ENCODE measurements at places on chromosomes 7 and 10.

DNA sequence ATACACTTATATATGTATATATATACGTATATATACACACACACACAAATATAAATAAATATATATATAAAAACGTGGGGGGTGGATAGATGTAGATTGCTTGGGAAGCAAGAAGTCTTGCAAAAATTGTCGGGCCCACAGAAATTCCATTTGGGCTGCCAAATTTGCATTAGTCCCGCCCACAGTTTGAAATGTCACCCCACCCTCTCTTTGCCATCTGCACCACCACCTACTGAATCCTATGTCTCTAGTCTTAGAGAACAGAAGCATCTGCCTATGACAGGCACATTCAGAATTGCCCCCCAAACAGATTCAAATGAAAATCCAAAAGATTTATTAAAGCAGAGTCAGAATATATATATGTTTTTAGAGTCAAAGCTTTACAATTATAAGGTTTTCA is 25.6 kb upstream of the CACNA2D1 start:
- no peak for DNase-seq

DNA sequence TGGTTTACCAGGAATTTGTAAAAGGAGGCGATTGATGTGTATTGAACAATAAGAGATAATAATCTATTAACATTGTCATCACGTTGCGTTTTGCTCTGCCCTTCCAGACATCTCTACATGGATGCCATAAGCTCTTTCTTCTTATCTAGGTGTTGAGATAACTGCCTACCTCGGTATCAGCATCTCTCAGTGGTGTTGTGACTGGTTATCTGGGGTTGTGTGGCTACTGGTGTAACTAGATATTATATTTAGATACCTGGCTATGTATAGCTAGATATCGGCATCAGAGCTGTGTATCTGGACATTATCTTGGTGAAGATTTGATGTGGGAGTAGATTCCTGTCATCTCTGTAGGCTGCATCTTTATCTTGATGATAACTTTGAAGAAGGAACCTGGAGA is 17.2 kb downstream of the GATA3 start:
- DNase-seq: no peak

GRCh38 chr10:80412486-80412885 is 4.1 kb downstream of the PRXL2A start:
- DNase-seq: no peak

DNA sequence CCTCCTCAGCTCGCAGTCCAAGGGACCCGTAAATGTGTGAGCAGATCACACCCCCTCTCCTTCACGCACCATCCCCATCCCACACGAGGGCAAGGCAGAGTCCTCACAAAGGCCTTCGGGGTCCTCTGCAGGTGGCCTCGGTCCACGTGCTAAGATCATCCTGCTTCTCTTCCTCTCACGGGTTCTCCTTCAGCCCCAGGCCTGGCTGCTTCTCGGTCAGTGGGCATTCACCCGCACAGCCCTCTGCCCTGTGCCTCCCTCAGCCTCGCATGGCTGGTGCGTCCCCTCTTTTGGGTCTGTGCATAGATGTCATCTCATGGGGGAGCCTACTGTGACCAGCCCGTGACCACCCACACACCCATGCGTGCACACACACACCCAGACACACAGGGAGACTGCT is 17.3 kb upstream of the FOXL3 start:
- DNase-seq: no peak

GRCh38 chr10:31730776-31731175 is 197.9 kb downstream of the ARHGAP12 start:
- DNase-seq: no peak

DNA sequence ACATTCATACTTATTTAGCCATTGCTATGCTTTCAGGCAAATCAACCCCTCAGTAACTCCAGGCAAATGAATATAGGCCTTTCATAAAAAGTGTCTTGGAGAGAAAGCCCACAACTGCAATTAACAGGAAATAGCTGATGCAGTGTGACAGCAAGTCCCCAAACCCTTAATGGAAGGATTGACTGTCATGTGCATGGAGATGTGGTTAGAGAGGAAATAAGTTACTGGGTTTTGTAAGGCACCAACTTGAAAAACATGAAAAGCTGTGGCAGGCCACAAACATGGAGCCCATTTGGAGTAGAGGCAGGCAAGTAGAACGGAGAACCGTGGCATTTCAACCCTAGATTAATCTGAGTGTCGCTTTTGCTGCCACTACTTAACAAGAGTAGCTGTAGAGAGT is 549.4 kb upstream of the C7orf33 start:
- no peak for DNase-seq

GRCh38 chr7:110387689-110388088 is 703.2 kb upstream of the LRRN3 start:
- no peak for DNase-seq

- DNase-seq: no peak
Observed at GRCh38 chr10:58547963-58548362, 35.3 kb downstream of the BICC1 start.

All from astrocyte (in vitro differentiated cells and primary cell).